Amygdala (tissue), 56 donors: ENCODE measurements at places on chromosomes 5 and 9.

GRCh38 chr9:132006677-132007370, 72.8 kb downstream of the MED27 start:
- DNase-seq, result no peak

DNA sequence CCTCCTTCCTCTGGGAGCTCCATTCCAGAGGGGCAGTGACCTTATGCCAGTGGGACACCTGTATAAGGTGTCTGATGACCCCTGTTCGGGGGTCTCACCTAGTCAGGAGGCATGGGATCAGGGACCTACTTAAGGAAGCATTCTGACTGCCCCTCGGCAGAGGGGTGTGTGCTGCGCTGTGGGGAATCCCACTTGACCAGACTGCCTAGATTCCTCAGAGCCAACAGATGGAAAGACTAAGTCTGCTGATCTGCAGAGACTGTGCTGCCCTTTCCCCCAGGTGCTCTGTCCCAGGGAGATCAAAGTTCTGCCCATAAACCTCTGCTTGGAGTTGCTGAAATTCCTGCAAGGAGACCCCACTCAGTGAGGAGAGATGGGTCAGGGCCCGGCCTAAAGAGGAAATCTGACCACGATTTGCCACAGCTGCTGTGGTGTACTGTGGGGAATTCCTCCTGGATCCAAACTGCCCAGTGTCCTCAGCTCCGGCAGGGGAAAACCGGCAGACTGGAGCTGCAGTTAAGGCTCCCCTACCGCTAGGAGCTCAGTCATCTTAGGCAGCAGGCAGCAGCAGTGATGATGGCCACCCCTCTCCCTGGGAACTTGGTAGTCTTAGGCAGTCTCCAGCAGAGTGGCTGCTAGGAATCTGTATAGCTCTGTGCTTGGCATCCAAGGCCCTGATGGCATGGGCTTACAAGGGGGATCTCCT, 34.8 kb upstream of the FAM120A start:
- DNase-seq, result no peak

DNA sequence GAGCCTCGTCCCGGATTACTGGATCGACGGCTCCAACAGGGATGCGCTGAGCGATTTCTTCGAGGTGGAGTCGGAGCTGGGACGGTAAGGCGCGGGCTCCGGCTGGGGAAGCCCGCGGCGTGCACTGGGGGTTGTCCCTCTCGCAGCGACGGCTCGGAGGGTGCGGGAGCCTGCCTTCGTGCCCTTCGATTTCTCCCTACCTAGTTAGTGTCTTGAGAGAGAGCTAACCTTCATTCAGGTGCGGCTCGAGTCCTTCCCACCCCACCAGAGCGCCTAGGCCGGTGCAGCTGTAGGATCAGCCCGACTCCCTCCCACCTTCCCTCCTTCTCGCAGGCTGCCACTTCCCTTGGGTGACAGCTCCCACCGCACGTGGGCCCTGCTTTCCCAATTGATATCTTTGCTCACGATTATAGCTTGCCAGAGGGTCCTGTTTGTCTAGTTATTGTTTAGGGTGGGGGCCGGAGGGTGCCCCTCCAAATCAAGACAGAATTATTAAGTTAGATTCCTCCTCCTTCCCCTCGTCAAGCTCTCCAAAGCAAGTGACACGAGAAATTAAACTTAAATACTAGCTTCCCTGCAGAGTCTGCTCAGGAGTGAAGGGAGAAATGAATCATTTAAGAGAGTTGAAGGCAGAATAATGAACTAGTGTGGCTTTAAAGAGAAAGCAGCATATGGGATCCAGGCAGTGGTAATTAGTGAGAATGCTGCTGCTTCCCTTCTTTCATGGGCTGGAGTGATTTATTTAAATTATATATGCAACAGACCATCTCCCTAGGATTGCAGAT, 569 bp downstream of the CAMK4 start:
- no peak for DNase-seq

DNA sequence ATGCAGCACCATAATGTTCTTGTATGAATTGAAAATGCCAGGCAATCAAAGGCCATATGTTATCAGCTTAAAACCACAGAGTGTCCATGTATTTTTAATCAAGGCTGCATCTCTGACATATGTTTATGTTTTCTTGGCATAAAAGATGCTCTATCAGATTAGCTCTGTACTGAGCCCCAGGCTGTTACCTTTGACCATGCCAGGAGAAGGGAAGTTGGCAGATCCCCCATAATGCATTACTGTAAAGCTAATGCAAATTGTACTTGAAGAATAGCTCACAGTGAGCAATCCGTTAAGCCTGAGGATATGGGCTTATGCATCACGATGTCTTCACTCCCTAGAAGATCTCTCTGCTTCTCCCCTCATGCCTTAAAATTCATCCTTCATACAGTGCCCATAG, 414.4 kb downstream of the BRINP1 start:
- no peak for DNase-seq

- no peak for DNase-seq
Measured at GRCh38 chr5:120298981-120299380, 165.1 kb upstream of the PRR16 start.

GRCh38 chr5:173138707-173139106, 5.6 kb upstream of the BNIP1 start:
- DNase-seq, result no peak

- no peak for DNase-seq
Measured at GRCh38 chr5:114363837-114364236, 2.0 kb downstream of the KCNN2 start.

DNA sequence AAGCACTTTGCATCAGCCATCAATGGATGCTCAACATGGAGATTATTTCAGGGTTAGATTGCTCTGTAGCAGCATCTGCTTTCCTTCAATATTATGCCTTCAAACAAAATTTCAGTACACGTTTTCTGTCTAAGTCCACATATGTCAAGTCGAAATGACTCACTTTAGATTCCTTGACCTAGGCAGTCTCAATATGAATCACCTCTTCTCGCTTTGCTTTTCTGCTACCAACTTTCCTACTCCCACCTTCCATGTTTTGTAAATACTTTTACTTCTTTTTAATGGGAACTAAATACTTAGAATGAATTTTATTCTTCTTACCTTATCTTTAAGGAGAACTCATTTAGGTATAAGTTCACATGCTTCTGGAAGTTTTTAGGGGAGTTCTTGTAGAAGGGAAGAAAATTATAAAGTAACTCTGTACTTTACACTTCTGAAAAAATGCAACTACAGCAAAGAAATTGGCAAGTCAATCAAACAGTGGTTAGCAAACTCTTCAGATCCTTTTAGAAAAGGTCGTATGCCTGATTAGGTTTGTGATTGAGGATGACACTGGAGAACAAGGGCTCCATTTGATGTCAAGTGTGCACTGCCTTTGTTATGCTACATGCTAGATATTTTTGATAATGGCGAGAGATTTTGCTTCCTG, 478.5 kb upstream of the SMARCA2 start:
- DNase-seq, result no peak

- DNase-seq, result no peak
Measured at GRCh38 chr9:135524130-135524861, 3.1 kb downstream of the LCN1 start.

GRCh38 chr9:98378206-98378780, 122.8 kb upstream of the TBC1D2 start:
- DNase-seq, result no peak

DNA sequence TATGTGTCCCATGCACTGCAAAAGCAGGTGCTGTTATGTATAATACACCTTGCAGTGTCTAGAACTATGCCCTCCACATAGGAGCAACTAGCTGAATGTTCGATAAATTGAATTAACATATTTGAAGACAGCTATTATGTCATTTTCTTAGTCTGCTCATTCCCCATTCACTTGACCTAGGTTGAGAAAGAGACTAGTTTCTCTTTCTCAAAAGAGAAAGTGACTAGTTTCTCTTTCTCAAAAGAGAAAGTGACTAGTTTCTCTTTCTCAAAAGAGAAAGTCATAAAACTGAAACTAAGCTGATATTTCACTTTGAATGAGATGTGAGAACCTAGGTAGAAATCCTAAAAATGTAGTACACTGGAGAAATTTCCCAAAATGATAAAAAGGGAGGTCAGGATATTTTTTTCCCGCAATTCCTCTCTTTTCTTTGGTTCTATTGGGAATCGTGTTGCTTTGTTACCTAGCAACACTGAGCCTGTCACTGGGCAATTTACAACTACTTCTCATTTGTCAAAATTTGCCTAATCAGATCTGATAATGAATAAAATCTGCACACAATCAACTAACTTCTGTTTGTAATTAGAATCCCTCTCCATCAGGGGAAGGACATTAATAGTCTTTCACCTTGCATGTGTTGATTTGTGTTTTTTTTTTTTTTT, 132.0 kb upstream of the GRIA1 start:
- DNase-seq, result no peak

- no peak for DNase-seq
Measured at GRCh38 chr9:68720656-68721313, 15.7 kb downstream of the PIP5K1B start.

DNA sequence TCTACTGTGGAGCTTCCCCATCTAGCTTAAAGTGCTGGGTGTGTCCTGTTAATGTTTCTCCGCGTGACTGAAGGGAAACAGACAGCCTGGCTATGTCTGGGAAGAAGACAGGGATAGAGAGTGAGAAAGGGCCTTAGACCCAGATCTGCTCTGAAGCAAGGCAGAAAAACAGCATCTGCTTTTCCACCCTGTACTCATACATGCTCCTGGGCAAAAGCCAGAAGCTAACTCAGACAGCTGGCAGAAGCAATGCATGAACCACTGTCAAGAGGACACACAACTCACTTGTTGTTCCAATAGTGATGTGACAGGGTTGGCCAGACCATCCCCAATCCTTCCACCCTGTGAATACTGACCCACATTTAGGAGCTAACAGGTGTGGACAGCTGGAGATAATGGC, 63.3 kb downstream of the DPYSL3 start:
- DNase-seq, result no peak

- DNase-seq, result no peak
Measured at GRCh38 chr5:110896901-110897300, 158.1 kb downstream of the SLC25A46 start.

DNA sequence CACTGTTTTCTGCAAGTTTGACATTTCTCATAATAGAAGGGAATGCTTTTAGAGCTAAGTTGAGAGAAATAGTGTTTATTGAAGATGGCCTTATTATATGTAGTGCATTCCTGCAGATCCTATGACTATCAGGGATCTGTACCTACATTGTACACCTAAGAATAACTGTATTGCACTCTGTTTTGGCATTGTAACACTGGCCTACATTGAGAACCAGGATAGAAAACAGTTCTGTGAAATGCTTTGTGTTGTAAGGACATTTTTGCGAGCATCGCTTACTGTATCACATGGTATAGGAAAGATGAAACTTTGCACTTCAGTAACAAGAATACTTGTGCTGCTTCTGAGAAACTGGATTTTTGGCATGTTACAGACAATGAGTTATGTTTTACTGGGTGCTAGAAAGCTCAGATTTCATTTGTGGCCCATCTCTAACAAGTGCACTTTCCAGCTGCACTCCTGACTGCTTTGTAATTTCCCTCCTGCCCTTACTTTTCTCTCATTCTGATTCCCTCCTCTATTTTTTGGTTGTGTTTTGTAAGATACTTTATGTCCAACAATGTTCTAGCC, 30.6 kb downstream of the C9orf85 start:
- DNase-seq, result no peak

DNA sequence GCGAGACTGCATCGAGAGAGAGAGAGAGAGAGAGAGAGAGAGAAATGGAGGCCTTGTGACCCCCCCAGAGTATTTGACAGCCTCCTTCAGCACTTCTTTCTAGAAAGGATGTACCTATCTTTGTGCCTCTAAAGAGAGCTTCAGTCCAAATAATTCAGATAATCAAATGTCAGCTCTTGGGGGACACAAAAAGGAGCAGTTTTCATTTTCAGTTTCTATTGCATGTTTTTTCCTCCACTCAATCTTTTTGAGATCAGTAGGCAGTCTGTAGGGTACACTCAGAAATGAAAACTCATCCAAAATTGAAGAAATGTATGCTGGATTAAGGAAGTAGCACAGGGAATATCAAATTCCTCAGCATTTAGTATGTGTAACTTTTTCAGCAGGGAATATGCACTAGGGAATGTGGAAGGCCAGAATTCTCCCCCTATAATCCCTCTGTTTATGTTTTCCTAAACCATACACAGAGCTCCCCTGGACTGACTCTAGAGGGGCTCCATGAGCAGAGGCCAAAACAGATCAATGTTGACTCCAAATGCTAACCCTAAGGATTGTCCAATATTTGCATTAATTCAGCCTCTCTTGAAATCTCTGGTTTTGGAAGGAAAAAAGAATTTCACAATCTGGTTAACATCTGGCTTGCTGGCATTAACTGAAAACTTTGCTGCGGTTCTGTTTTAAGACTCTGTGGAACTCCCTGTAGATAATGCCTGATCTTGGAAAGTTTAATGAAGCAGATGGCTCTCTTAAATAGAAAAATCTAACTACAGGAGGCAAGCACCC, 250.1 kb downstream of the CEMIP2 start:
- DNase-seq, result no peak

- no peak for DNase-seq
Measured at GRCh38 chr5:84290161-84290560, 94.5 kb downstream of the EDIL3 start.

DNA sequence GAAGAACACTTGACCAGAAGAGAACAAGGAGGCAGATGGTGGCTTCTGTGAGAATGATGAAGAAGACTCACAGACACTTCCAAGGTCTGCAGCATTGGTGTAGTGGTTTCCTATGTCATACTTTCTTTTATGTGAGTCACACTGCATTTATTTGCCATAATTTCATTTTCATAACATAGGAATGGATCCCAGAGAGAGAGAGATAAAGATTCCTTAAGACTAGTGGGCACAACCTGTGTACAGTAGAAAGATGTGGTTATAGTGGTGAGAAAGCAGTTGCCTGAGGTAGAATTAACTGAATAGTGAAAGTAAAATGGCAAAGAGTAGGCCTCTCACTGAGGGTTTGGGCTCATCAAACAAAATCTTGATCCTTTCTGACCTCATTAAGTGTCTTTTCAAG, 7.6 kb upstream of the CCDC152 start:
- no peak for DNase-seq

DNA sequence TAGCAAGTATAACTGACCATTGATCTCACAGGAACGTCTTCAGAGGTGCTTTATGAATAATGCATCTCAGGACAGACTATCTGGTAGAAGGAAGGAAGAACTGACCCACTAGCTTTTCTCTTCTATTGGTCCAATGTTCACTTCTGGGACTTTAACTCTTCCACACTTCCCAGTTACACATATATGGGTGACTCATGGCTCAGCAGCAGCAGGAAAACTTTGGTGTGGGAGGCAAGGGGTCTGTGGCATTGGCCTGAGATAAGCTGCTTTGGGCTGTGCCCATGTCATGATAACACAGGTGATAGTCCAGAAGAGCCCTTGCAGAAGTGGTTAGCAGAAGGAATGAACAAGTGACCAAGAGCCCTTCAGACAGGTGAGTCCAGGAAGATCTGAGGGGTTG, 148.8 kb downstream of the RAB3C start:
- no peak for DNase-seq
